ENCODE measurements at places on chromosomes 5 and 9.

DNA sequence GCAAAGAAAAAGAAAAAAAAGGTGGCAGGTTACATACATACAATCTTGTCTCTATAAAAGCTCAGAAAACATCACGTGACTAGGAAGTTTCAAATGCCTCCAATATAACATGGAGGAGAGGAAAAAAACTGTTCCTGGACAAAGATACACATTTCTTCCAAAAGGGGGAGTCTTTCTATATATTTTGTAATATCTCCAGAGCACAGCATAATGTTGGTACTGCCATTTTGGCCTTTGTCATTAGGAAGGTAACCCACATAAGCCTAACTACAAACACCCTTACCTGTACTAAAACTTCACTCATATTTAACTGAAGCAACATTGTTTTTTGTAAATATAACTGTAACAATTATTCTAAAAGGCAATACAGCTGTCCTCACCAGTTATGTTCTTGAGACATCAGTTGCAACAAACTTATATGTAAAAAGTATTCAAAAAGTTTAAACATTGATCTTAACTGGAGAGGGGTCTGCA, 1.2 kb upstream of the BTF3 start:
- peak; percentile 47 for DNase-seq

DNA sequence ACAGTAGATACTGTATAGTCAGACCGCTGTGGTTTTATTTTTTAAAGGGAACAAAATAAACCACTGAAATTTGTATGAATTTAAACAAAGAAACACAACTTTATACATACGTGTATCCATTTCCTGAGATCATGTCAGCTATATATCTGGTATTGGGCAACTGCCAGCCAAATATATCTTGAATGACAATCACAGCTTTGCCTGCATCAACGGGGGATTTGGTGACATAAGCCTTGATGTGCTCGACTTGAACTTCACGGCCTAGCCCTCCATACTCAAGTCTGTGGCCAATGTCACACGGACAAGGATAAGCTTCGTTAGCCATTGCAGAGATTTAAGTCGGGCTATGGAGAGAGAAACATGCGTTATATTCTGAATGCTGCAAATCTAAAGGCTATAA, 17.3 kb downstream of the CMBL start:
- DNase-seq = no peak

DNA sequence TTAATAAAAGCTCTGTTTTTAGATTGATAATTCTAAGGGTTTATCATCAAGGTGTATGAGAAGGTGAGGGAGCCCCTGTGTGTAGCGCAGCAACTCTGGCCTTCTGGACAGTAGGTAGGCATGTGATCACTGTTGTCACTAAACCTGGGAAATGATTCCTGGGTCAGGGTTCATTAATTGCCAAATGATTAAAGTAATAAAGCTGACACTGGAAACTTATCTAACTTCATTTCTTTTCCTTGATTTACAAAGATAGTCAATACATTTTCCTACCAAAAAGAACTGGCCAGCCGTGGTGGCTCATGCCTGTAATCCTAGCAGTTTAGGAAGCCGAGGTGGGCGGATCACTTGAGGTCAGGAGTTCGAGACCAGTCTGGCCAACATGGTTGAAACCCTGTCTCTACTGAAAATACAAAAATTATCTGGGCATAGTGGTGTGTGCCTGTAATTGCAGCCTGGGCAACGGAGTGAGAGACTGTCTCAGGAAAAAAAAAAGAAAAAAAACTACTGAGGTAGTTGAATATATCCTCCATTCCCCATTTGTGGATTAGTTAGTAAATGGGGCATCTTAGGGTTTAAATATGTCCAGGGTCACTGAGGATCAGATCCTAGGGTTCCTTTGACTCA, 2.4 kb downstream of the EHMT1 start:
- DNase-seq = no peak

DNA sequence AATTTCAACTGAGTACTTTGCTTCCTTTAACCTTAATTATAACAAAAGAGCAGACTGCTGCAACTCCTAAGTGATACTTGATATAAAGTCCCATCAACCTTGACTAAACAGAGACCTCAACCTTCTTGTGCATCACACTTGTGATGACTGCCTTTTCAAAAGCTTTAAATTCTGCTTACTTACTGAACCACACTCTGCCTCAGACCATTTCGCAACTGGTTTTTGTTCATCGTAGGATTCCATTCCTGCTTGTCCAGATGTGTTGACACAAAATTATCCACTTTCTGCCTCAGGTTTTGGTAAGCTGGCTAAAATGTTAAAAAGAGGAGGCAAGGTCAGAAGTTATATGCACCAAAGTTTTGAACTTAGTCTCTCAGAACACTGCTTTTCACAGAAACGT, 3.5 kb downstream of the BOD1 start:
- no peak for DNase-seq

DNA sequence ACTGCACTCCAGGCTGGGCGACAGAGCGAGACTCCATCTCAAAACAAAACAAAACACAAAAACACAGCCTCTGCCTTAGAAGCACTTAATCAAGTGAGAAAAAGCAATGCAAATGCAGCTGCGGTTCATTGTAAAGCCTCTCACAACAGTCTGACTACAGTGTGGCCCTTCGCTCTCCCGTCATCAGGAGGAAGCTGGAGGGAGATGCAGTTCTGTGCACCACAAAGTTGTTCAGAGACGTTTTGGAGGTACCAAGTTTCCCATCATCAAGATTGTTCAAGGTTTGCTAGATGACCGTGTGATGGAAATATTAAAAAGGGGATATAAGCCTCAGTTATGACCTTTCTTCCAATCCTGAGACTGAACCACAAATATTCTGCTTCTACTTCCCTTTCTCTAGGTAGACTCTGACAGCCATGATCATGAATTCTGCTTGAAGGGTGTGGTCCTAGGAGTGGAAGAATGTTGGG, 40.9 kb downstream of the SEC61B start:
- DNase-seq = no peak

- DNase-seq = no peak
These were observed 51.0 kb upstream of the APC start for GRCh38 chr5:112686675-112687074.

DNA sequence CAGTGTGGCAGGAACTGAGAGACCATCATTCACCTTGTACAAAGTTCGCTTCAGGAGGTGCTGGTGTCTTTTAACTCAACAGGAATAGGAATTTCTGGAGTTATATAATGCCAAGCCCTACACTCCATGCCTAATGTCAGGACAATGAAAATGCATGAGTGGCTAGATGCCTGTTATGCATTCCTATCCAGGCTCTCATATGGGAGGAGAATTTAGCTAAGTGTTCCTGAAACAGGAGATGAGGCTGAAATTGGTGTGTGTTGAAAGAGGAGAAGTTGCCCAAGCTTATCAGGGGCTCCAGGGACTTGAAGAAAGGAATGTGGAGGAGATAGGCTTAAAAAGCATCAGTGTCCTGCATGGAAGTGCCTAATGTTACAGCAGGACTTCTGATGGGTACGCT, 26.8 kb upstream of the PRUNE2 start:
- DNase-seq = no peak

DNA sequence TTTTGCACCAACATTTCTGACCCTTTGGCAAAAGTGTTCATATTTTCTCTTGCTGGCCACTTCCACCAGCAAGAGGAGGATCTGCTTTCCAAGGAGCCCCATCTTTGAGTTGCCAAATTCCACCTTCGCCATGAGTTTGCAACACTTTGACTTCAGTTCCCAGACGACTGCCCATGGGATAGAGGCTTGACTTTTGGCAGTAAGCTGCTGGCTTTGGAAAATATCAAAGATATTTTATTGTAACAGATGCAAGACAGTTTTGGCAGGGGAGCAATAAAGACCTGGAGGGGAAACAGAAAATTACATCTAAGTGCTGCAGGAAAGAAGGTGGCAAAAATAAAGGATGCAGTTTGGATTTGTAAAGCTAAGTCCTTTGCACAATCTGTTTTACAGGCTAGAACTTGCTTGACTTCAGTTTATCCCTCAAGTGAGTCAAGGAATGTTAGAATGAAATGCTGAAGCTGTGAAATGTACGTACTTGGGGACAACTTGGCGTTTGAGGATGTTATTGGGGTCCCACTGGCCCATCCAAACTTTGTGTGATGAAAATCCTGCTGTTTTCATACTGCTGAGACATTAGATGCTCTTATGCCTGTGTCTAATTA, 232.9 kb downstream of the GOLPH3 start:
- DNase-seq = no peak

- DNase-seq = no peak
These were observed 49.5 kb downstream of the PKD2L2 start for GRCh38 chr5:137938751-137939143.

GRCh38 chr5:115961381-115962238, 665 bp upstream of the LVRN start:
- DNase-seq = no peak

- no peak for DNase-seq
These were observed 17.1 kb downstream of the APBA1 start for GRCh38 chr9:69655065-69655464.

GRCh38 chr9:78132701-78133058, 101.1 kb upstream of the GNAQ start:
- DNase-seq = no peak

DNA sequence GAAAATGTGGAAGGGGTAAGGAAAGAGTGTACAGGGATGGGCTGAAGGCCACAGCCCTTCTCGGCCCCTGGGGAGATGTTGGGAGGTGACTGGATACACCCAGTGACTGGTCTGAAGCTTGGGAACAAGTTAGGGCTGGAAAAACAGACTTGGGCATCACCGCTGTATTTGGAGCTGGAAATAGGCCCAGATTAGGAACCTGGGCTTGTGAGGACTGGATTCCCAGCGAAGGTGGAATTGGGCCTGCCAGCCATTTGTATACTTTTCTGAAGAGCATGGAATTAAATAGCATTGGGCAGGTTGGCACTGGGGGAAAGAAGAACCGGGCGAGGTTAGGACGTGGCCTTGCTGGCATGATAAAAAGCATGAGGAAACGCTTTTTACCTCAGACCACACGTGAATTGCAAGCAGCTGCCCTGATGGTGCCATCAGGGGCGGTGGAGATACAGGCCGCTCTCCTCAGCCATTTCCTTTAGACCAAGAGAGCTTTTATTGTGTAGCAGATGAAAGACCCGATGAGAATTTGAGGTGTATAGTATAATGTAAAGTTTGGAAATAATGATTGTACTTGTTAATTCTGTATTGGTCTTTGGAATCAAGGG, 37.8 kb downstream of the OTULIN start:
- DNase-seq = no peak

GRCh38 chr9:8604201-8604600, 804.6 kb upstream of the DMAC1 start:
- no peak for DNase-seq

GRCh38 chr5:170464280-170465127, 39.3 kb upstream of the KCNIP1 start:
- DNase-seq = no peak

Measured in retinal pigment epithelial cell (primary cell).